Foreskin keratinocyte (primary cell): ENCODE measurements at places on chromosomes 11 and 22. TPM values are rescaled to one million over a fixed set of nuclear protein-coding genes. Genes with fewer than 3 reads are reported as not detected.

TP53I11 gene
- 28.9 and 38.4 TPM in 2 replicates for total RNA-seq

RFPL2 gene
- total RNA-seq = not detected in 2 replicates

MPPED1 gene
- not detected in 2 replicates for total RNA-seq

NRIP3 gene
- 2.2 and 3.3 TPM in 2 replicates for total RNA-seq

APOL5 gene
- total RNA-seq = not detected in 2 replicates

DDI1 gene
- not detected in 2 replicates for total RNA-seq

BIRC3 gene
- total RNA-seq = 6.7 and 10.1 TPM in 2 replicates

CNGA4 gene
- total RNA-seq = 0.07 TPM in 1 of 2 replicates, not detected in the other

- DNase-seq = peak; percentile 71
These were observed 10.0 kb downstream of the OR51L1 start for GRCh38 chr11:5004424-5005274.

GRCh38 chr22:31253949-31254348, 38.3 kb downstream of the PIK3IP1 start:
- DNase-seq = peak; percentile 99

- DNase-seq = no peak
These were observed 181.3 kb upstream of the SEZ6L start for GRCh38 chr22:25987948-25988347.

- DNase-seq = no peak
These were observed 861.4 kb upstream of the RAG2 start for GRCh38 chr11:37459456-37459855.

DNA sequence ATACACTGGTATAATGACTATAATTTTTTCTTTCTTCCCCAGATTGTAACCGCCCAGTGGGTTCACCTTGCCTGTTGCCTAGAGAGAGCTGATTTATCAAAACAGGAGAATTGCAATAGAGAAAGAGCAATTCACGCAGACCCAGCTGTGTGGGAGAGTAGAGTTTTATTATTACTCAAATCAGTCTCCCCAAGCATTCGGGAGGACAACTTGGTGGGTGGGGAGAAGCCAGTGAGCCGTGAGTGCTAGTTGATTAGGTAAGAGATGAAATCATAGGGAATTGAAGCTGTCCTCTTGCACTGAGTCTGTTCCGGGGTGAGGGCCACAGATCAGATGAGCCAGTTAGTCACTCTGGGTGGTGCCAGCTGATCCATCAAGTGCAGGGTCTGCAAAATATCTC, 73.2 kb downstream of the SLC35F2 start:
- no peak for DNase-seq

GRCh38 chr11:112789481-112789880, 171.7 kb upstream of the NCAM1 start:
- no peak for DNase-seq

DNA sequence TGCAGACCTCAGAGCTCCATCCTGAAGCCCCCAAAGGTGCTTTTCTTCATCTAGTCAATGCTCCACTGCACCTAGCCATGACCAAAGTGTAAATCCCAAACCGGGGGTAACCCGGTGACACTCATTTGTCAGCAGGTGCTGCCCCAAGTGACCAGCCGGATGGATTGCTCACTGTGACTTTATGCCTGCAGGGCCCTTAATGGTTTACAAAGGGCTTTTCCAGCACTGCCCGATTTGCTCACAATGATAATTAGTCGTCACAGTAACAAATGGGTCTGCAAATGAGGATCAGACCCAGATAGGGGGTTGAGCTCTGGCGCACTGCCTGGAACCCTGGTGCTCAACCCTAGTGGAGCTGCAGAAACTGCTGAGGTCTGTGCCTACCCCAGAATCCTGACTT, 45.7 kb upstream of the CD5 start:
- no peak for DNase-seq

DNA sequence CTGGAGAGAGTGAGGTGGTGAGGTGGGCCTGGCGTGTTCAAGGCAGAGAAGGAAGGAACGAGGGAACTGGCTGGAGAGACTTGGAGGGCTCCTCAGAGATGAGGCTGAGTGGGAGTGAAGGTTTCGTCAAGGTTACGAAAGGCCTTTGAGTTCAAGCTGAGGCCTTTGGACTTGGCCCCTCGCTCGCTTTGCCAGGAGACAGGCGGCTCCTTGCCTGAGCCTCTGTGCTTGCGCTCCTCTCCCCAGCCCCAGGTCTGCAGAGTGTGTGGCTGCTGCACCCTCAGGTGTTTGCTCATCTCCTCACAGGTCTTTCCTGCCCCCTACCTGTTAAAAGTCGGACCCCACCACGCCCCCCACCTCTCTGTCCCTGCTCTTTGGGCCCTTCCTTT, 91.6 kb downstream of the ATXN10 start:
- DNase-seq = no peak

- DNase-seq = peak; percentile 19
These were observed 801 bp downstream of the SESN3 start for GRCh38 chr11:95229993-95230809.

GRCh38 chr11:85299258-85299942, 327.7 kb downstream of the DLG2 start:
- DNase-seq = peak; percentile 6

DNA sequence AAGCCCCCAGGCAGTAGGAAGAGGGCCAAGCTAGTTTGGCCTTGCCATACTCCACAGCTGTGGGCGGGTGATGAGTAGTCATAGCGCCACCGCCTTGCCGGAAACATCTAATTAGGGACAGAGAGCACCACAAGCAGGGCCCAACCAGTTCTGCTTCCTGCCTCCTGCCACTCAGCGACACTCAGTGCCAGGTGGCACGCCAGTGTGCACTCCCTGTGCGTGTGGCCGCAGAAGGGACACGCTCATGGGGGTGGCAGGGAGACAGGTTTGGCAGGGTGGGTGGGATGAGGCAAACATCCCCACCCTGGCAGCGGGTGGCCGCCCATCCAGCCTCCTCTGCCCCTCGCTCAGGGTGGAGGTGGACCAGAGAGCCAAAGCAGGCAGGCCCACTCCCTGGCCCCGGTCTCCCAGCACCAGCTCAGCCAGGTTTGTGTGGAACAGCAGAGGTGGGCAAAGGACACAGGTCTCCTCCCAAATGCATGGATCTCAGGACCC, 4.9 kb downstream of the OVOL1 start:
- no peak for DNase-seq

GRCh38 chr11:117717485-117718314, 79.3 kb downstream of the DSCAML1 start:
- peak; percentile 51 for DNase-seq

DNA sequence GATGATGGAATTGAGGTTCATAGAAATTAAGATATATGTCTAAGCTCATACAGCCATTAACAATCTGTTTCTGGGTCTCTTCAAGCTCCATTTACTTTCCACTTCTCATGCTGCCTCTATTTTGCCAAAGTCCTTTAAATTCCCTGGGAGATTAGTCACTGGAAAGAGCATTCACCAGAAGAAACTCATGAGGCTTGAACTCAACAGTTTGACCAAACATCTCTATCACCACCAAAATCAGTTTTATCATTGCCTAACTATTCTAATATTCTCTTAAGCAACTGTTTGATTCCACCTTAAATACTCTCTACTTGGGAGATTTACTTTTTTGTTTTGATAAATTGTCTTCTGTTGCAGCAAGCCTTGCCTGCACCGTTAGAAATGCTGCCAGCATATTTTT, 881.3 kb downstream of the KCNA4 start:
- no peak for DNase-seq

DNA sequence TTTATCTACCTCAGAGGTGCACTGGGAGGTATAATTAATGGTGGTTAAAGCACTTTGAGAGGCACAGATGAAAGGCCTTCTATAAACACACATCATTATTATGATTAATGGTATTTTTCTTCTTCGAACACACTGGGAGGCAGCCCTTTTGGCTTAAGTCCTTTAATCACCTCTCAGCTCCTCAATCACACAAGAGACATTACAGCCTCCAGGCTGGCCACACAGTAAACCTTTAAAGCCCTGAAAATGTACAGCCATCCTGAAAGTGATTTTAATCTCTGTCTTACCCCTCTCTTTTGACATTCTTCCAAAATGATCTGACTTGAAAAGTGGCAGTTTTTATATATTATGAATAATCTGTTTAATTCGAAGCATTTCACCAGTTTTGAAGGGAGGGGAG, 54.3 kb upstream of the VSTM5 start:
- no peak for DNase-seq

- DNase-seq = no peak
These were observed 37.8 kb downstream of the TSPAN18 start for GRCh38 chr11:44764583-44764982.

GRCh38 chr22:45069925-45070324, 60.1 kb upstream of the PHF21B start:
- peak; percentile 48 for DNase-seq

GRCh38 chr22:41320416-41321240, 19.3 kb downstream of the ZC3H7B start:
- DNase-seq = no peak

- no peak for DNase-seq
These were observed 138.1 kb upstream of the E2F8 start for GRCh38 chr11:19378814-19379213.

GRCh38 chr11:128496249-128496648, 91.1 kb downstream of the ETS1 start:
- DNase-seq = no peak

DNA sequence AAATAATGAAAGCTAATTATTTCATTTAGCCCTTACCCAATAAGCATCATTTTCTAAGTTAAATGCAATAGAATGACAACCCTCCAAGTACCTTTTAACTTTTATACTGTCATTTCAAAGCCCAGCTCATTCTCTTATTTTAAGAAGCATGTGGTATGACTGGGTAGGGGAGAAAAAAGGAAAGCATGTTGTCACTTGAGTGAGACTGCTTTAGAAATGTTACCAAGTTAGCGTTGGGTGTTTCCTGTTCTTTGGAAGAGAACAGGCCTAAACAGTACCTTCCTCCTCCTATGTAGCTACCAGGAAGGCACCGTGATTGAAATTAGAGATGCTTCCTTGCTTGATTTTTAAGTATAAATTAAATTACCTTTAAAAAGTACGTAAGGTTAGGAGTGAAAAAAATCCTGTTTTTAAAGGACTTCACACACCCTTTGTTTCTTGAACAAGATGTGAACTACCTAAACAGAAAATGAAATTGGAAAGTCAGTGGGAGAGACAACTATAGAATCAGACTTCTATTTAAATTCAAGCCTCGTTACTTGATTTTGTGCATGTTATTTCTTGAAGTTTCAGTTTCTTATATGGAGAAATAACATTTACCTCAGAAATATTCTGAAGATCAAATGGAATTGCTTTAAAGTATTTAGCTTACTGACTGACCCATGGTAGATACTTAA, 741 bp upstream of the CNTF start:
- peak; percentile 66 for DNase-seq

- no peak for DNase-seq
These were observed 235.3 kb upstream of the SORL1-AS1 start for GRCh38 chr11:121688055-121688491.
